ENCODE measurements at places on chromosomes 12 and 14.
A peak's percentile ranks its signal among the peaks of the same experiment; 100 is the strongest.

DNA sequence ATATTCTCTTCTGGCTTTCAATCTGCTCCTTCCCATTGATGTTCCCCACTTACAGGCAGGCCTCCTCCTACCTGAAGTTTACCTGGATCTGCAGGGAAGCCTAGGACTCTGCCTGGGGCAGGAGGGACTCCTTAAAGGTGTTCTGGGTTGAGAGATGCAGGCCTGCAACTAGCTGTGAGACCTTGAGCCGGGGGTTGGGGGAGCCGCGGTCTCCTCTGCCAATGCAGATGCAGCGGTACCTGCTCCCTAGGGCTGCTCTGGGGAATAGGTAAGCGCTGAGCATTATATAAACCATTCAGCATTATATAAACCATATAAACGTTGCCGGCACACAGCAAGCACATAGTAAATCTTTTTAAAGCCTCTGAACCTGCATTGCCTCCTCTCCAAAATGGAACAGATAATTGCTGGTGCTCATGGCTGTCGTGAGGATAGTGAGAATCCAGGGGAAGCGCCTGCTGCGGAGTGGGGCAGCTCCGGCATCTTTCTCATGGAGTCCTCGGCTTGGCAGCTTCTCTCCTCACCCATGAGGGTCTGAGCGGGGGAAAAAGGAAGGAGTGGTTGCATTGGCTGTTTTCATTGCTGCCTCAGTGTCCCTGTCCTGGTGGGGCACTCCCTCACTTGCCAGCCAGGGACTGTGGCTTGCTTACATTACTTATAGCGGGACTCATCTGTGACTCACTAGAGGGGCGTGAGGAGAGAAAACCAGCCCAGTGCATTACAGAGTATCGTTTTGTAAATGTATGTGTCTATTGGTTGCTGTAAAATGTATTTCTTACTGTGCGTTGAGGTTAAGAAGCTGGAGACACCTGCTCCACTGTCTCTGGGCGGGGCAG is 12.5 kb upstream of the KRT80 start:
- DNase-seq = no peak

DNA sequence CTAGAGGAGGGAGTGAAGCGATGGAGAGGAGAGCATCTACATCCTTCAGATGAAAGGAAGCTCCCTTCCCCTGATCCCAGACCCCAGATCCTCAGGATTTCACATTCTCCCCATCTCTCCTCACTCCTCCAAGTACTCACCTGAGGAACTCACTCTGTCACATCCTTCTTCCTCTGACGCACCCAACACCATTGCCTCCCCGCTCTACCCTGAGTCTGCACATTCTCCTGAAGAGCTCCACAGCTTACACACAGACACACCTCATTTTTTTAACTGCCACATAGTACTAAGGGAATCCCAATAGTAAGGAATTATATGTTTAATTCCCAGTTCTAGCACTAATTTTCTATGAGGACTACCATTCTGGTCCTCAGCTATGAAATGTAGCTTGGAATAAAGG is 16.3 kb upstream of the METTL17 start:
- no peak for DNase-seq

DNA sequence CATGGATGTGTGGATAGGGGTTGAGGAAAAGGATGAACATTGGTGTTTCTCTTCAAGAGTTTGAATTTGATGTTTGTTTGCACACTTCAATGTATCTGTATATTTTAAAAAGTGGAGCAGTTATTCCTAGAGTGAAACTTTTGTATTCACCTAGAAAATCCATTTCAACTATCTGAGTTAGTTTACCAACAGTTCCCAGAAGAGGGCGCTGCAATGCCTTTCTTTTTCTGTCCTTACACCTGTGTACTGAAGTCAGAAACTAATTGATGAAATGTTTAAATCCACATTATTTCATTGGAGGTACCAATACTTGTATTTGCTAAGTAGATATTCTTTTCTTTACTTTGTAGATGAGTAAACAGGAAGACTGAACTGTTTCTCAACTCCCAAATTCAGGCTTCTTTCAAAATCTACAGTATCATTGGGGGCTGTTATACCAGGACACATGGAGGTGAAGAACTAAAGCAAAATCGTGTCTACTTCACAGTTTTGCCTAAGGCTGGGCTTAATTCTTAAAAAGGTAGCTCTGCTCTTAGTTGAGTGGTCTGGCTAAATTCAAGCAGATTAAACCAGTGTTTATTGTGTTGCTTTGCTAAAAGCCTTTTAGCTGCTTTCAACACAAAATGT is 26.6 kb upstream of the KLRB1 start:
- DNase-seq = peak; percentile 16

GRCh38 chr14:92628636-92629035 is 115.1 kb downstream of the RIN3 start:
- no peak for DNase-seq

GRCh38 chr12:115322275-115322674 is 638.3 kb upstream of the TBX3 start:
- DNase-seq = peak; percentile 19

GRCh38 chr12:51636581-51636980 is 45.5 kb downstream of the SCN8A start:
- peak; percentile 73 for DNase-seq

DNA sequence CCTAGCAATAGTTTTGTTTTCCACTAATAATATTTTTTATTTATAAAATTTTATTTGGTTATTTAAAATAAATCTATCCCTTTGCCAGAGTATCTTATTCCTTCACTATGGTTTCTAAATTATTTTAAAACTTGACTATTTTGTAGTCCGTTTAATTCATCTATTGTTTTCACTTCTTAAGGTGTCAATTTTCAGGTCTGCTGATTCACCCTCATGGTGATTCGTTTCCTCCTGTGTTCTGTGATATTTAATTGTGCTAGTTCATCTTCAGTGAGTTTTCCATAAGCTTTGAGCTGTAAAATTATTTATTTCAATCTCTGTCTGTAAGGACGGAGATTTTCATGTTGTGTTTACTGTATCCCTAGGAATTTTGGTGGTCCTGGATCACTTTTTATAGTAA is 70.6 kb downstream of the SNAPC1 start:
- no peak for DNase-seq

DNA sequence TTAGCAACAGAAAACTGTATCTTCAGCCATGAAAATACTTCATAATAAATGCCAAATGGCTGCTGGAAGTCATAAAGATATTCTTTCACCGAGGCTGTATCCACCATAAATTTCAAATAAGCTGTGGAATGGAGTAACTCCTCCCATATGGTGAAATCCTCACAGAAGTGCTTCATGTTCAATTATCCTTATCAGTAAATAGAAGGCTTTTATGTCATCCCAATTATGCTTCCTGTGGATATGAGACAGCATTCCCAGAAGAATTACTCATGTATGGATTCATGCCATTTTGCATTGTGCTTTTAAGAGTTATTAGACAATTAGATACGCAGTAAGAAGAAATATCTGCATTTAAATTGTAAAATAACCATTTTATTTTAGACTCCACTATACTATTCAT is 99.0 kb downstream of the RTN1 start:
- DNase-seq = peak; percentile 87

- no peak for DNase-seq
Measured at GRCh38 chr14:34277191-34277590, 184.8 kb downstream of the SPTSSA start.

DNA sequence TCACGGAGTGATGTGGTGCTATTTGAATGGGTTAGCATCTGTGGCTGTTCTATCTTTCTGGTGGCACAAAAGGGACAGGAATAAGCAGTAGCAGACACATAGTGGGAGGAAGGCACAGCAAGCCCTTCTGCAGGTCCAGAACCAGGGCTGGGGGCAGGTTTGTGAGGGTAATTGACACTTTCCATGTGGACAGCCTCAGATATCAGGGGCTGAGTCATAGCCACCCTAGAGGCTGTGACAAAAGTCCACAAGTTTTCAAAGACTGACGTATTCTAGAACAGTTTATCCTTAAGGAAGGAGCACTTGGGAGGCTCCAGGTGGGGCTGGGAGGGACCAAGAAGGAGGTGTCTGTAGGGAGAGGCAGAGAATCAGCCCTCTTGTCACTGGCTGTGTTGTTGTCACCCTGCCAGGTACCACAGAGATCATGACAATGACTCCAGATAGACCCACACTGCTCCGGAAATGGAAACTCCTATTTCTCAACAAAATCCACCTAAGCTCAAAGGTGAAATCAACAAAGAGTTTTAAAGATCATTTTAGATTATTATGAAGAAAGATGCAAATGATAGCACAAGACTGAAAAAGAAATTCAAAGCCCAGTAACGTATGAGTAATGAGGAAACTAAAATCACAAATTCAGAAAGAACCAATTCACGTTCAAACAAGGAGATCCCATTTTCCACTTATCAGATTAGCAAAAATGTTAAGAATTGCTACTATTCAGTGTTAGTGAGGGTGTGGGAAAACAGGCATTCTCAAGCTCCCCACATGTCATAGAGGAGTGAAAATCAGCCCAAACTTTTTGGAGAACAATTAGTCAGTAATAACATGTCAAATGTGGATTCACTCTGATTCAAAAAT is 48.3 kb downstream of the NFKBIA start:
- peak; percentile 59 for DNase-seq

DNA sequence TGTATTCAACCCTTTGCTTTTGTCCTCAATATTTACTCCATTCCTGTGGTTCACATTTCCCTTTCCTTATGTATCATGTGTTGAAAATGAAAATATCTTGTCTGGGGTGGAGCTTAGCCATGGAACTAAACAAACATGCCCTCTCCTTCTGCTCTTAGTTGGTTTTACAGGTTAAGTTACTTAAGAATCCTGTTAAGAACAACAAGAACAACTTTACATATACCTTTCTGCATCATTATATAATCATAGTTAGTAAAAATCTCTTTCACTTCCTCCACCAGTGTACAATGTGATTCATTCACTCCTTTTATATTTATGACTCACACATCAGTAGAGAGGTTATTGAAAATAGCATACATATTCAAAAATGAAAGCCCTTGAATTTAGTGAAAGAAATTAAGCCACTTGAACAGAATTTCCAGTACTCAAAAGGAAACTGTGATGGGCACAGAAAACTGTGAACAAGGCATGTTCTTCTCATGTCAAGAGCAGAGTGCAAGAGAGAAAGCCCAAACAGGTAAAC is 307.7 kb downstream of the CCDC91 start:
- peak; percentile 31 for DNase-seq

All from NCI-H226 (cell line).